ENCODE measurements at places on chromosomes 12 and 14. TPM values are rescaled to one million over a fixed set of nuclear protein-coding genes. Genes with fewer than 3 reads are reported as not detected.

Gene ZNF740
- 24.7 TPM for total RNA-seq

Gene LHX5
- total RNA-seq = not detected

- H3K27ac ChIP-seq = no peak overlapping the region
- H3K4me3 ChIP-seq = no peak overlapping the region
- no peaks in the 10 kb centered on the region for H3K4me1 ChIP-seq
- H3K27me3 ChIP-seq = no peaks in the 10 kb centered on the region
- peaks cover 51% of the 10 kb centered on the region for H3K36me3 ChIP-seq
These were observed 13.2 kb upstream of the BMAL2 start for GRCh38 chr12:27319409-27319808.

DNA sequence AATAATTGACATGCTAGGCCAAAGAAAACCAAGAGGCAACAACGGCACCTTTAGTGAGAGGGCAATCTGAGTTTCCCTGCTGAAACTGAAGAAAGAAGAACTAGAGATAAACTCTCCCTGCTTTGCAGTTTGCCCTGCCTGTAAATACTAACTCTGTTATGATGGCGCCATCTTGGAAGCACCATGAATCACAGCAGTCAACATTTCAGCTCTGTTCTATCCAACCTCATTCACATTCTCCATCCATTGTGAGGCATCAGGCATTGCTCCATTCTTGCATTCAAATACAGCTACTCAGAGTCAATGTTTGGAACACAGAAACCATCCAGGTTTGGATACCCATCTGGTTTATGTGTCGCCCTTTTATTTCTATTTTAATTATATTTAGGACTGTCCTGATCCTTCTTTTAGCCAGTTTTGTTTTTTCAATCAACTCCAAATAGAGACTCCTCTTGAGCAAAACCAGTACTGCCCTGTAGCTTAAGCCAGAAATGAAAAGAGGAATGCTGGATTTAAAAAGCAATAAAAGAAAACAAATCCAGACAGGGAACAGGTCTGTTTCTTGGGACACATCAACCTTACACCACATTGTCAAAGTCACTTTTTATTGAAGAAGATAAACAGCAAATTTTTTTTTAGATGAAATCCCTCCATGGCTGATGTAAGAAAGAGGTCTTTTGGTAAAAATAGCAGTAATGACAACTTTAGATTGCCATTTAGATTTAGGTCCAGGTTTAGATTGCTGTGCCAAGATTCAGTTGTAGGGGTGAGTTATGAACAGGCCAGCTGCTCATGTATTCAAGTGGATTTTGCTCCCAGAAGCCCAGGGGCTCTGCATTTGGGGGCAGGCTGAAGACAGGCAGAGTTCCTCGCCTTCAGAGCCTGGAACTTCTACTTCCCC lies 33.3 kb upstream of the PPM1A start:
- no peak overlapping the region for H3K27ac ChIP-seq
- H3K36me3 ChIP-seq = no peaks in the 10 kb centered on the region
- no peak for DNase-seq
- H3K4me1 ChIP-seq = no peaks in the 10 kb centered on the region

Gene EXOC3L4
- total RNA-seq = not detected

Gene AP4S1
- total RNA-seq = 9.8 TPM

DNA sequence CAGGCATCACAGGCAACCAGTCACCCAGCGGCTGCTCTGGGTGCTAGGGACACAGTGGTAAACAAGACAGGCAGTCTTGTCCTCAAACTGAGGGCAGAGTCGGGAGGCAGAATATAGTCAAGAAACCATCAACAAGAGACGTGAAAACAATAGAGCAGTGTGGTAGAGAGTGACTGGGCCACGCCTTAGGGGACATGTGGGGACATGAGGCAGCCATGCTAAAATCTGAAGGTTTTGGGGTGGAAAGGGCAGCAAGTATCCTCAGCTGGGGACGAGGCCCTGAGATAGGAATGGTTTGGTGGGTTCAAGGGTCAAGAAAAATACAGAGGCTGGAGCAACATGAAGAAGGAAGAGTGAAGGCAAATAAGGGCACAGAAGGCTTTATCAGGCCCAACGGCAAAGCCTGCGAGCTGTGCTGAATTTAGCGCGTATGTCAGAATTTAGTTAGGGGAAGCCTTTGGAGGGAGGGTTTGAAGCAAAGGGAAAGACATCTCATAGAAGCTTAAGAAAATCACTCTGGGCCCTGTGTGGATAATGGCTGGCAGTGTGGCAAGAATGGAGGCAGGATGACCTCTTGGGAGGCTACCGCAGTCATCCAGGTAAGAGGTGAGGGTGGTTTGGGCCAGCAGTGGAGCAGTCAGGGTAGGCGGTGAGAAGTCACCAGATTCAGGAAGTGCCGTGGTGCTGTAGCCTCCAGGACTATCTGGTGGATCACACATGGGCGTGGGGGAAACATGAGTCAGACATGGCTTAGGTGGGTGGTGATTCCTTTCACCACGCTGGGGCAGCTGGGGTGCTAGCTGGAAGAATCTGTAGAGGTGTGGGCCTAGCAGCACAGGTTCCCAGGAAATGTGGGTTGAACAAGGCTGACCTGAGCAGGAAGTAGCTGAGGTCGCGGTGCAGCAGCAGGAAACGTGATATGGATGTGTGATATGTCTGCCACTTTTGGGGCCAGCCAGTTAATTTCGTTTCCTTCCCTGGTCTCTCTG lies 3.0 kb downstream of the EVL start:
- peaks cover 67% of the 10 kb centered on the region for H3K4me1 ChIP-seq
- peak overlapping the region; percentile 82 for H3K27ac ChIP-seq
- no peaks in the 10 kb centered on the region for H3K27me3 ChIP-seq
- peak; percentile 87 for DNase-seq
- peak overlapping the region; percentile 77 for H3K4me3 ChIP-seq

Gene PTGER2
- 4.8 TPM for total RNA-seq

Gene RITA1
- 3.3 TPM for total RNA-seq

DNA sequence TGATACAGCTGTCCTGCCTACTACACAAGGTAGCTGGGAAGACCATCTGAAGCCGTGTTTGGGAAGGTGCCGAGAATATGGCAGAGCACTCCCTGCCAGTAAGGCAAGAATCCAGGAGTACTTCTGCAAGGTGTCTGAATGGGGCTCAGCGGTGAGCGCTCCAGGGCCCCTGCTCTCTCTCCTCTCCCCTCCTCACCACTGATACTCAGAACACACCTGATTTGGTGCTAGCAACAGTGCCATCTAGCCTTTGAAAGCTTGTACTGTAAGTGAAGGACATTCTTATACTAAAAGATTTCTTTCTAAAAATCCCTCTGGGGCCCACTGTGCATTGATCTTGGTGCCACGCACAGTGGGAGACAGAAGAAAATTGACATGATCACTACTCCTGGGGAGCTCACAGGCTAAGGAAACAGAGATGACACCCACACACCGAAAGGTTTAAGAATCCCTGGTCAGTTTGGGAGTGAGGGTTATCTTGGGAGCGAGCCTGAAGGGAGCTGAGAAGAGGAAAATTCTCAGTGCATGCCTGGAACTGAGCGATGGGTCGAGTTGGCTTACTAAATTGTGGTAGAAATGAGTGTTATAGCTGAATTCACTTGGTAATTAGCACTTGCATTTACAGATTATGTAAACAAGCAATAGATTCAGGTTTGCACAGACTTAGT lies 216.9 kb downstream of the NTF3 start:
- H3K27me3 ChIP-seq = no peaks in the 10 kb centered on the region
- no peaks in the 10 kb centered on the region for H3K4me1 ChIP-seq
- no peak for DNase-seq
- H3K4me3 ChIP-seq = no peak overlapping the region
- no peaks in the 10 kb centered on the region for H3K36me3 ChIP-seq

Gene TMEM229B
- 7.1 TPM for total RNA-seq

- H3K36me3 ChIP-seq = no peaks in the 10 kb centered on the region
- H3K27ac ChIP-seq = no peak overlapping the region
- no peaks in the 10 kb centered on the region for H3K27me3 ChIP-seq
- DNase-seq = no peak
- H3K4me1 ChIP-seq = no peaks in the 10 kb centered on the region
- H3K4me3 ChIP-seq = no peak overlapping the region
These were observed 25.7 kb downstream of the C14orf132 start for GRCh38 chr14:96064866-96065265.

DNA sequence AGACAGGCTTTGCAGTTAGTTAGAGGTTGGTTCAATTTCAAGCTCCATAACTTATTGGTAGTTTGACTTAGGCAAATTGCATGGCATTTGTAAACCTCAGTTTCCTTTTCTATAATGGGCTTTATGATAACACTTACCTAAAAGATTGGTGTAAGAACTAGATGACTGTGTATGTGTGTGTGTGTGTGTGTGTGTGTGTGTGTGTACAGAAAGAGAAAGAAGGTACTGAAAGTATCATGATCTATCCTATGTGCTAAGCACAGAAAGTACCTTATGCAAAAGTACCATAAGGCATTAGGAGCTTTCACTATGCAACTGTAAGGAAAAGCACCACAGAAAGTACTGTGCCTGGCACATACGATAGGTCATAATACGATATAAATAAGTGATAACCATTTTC lies 304.3 kb upstream of the KITLG start:
- H3K4me3 ChIP-seq = no peak overlapping the region
- no peak for DNase-seq
- no peaks in the 10 kb centered on the region for H3K36me3 ChIP-seq
- H3K27ac ChIP-seq = no peak overlapping the region

Data from CD4-positive, alpha-beta T cell (primary cell).